ENCODE measurements at places on chromosomes 7 and 10.
A peak's percentile ranks its signal among the peaks of the same experiment; 100 is the strongest.

- no peak for DNase-seq
Measured at GRCh38 chr7:24496036-24496435, 77.2 kb upstream of the PALS2 start.

GRCh38 chr10:77899080-77899477 is 27.5 kb downstream of the DLG5 start:
- no peak for DNase-seq

DNA sequence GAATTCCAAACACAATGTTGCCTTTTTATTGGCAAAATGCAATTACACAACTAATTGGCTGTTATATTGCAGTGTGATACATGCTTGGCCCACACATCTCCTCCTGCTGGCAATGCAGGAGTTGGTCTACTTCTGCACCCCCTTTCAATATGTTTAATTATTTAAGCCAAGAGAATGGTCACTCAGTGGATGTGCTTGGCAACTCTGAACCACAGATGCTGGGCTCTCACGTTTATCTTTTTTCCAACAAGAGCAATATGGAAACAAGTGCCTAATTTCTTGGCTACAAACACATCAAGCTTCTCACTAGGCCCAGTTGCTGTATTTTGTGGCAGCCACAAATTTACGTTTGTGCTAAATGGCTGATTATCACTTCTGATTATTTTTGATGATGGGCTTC is 1149.2 kb upstream of the CELF2 start:
- DNase-seq, result no peak

- DNase-seq, result no peak
Measured at GRCh38 chr10:33897291-33897752, 562.9 kb upstream of the NRP1 start.

DNA sequence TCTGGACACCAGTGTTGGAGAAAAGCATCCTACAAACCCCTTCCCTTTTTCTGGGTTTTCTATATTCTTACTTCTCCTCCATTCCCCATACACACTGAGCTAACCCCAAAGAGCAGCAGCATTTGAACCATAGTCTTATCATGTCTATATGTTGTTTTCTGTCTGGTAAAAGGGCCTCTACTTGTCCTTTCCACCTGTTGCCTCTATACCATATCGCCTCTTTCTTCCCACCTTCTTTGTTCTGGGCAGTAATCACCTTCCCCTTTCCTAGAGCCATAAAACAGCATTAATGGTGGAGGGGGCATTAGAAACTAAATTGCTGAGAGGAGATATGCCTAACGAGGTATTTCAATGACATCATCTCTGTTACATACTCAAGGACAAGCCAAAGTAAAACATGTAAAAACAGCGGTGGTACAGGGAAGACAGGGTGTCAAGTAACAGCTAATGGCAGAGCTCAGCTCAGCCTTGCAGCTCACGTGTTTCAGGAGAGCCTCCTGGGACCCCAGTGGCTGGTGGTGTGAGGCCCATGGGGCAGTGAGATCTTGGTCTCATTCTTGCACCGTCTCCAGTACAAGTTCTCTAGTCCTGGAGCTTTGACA is 20.6 kb downstream of the NPY start:
- no peak for DNase-seq

- no peak for DNase-seq
Measured at GRCh38 chr7:85175217-85175616, 11.6 kb downstream of the SEMA3D start.

DNA sequence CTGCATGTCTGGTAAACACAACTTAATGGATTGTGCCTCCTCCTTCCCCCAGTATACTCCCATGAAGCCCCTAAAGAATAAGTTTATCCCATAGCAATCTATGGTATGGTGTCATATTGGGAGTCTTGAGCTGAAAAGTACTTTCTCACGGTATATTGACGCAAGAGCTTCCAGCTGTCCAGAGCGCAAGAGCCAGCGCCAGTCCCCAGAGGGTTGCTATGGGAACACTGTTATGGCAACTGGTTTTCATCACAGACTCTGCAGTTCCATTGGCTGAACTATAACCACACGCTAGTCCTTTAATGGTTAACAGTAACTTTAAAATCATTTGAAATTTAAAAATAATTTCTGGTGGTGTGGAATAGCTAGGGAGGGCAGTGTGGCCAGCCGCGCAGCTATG is 46.9 kb downstream of the PRPF18 start:
- no peak for DNase-seq

GRCh38 chr7:45220846-45221618 is 63.4 kb downstream of the RAMP3 start:
- DNase-seq, result no peak

DNA sequence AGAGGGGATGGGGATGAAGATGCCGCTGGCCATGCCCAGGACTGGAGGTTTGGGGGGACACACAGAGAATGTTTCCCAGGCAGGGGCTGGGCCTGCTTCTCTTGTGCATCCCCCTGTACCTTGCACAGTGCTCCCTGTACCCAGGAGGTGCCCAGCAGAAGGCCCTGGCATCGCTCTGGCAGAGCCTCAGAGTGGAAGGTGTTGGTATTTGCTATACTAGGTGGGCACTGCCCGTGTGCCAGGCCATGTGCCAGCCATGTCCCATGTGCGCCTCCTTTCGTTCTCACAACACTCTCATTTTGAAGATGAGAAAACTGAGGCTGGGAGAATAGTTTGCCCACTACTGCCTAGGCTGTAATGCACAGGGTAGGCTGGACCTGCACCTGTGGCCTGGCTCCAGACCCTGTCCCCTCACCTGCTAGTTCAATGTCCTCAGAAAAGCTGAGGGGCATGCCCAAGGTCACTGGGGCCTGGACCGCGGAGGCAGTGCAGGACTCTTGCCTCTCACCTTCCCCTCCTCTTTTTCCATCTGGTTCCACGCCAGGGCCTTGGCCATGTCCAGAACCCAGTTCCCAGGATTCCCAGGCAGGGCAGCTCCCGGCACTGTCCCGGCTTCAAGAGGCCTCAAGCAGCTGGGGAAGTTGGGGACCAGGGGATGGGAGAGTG is 64.7 kb downstream of the GOLGA7B start:
- no peak for DNase-seq

DNA sequence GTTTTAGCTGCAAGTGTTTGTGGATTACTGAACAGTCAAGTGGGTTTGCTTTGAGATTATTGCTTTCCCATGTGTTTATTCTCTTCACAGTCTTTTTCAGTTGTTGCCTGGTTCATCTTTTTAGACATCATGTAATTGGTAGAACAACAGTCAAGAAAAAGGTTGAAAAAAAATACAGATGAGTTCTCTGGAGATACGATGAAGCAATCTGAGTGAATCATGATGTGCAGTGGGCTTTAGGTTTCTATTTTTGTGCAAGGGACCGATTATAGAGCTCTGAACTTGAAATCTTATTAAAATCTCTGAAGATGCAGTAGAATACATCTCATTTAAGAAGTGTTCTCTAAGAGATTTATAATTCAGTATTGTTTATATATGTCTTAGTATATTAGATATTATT is 145.7 kb downstream of the SDK1 start:
- no peak for DNase-seq

GRCh38 chr10:92747600-92747999 is 57.8 kb downstream of the HHEX start:
- peak; percentile 64 for DNase-seq

DNA sequence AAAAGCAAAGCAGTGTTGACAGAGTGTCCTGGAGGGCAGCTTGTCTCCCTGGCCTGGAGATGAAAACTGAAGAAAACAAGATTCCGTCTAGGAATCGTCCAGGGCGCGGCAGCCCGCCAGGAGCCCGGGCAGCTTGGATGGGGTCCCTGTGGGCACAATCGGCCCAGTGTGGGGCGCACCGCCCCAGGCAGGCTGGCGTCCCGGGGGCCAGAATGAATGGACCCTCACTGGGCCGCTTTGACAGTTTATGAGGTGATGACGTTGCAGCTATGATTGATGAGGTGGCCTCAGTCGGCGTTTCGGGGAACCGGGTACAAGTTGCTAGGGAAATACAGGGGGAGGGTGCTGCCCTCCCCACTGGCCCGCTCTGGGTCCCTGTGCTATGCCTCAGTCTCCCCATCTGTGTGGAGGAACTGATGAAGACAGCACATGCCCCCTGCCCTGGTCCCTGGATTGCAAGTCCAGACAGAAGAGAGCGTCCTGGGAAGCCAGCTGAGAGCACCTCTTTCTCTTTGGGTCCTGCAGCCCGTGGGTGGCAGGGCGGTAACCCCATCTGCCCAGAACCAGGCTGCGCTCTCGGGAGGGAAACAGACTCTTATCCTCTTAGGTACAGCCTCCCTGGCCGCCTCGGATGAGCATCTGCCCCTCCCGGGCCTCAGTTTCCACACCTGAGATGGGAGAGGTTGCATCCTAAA is 131.3 kb downstream of the LHPP start:
- no peak for DNase-seq

DNA sequence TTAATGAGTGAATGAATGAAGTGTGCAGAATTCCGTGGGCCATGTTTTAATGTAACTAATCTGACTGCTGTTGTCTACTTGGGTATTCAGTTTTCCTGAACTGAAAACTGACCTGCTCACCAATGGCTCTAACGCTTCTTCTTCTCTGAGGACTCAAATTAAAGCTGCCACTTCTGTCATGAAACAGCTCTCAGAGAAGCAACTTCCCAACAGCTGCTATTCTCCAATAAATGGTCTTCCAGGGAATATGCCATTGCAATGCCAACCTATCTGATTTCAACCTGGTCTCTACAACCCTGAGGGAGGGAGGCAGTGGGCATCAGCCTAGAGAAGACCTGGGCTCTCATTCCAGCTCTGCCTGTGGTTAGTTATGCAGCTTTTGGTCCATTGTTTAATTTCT is 69.4 kb downstream of the FRMD4A start:
- DNase-seq, result no peak

GRCh38 chr10:122478971-122479370 is 17.6 kb downstream of the HTRA1 start:
- no peak for DNase-seq

DNA sequence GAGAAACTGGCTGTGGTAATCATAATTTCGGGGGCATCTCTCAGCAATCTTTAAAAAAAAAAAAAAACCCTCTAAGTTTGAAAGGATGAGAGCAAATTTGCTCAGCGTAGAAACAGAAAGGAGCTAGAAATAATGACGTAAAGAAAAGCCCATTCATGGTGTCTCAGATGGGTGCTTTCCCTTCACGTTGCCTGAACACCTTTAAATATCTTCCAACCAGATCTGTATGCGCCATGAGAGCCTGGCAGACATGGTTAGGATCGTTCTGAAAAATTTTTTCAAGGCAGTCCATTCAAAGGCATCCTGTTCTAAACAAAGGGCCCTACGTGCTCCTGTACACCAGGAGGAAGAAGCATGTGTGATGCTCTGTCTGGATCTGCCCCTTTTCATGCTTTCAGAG is 141.2 kb upstream of the C1QL3 start:
- DNase-seq, result no peak

- DNase-seq, result peak; percentile 21
Measured at GRCh38 chr7:150942001-150942590, 36.0 kb downstream of the KCNH2 start.

DNA sequence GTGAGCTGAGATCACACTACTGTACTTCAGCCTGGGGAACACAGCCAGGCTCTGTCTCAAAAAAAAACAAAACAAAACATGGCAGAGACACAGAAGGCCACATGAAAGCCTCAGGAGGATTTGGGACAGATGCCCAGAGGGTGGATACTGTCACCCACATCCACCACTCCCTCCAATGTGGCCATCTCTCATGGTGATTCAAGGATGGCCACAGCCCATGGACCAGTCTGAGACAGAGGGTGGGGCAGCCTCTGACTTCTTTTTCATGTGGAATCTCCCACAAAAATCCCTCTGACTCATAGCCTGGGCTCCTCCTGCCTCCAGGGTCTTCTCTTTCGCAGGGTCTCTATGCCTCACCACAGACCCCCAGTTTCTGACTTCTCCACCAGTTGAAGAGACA is 59.0 kb upstream of the GTF2I start:
- DNase-seq, result no peak

DNA sequence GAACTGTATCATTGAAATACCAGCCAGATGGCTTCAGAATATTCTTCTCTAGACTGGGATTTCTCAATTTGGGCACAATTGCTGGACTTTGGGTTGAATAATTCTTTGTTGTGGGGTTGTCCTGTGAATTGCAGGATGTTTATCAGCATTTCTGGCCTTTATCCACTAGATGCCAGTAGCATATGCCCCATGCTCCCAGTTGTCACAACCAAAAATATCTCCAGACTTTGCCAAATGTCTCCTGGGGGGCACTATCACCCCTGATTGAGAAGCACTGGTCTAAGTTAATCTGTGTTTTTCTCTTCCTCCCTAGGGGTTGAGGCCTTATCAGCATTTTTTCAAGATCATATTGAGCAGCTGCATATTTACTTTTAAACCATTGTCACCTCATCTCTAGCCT is 204.9 kb upstream of the SP8 start:
- DNase-seq, result no peak

- DNase-seq, result peak; percentile 59
Measured at GRCh38 chr7:74401137-74401859, 52.4 kb upstream of the GTF2IRD1 start.

- DNase-seq, result no peak
Measured at GRCh38 chr7:97187067-97187466, 69.6 kb downstream of the SDHAF3 start.

- no peak for DNase-seq
Measured at GRCh38 chr10:11871466-11871865, 48.3 kb downstream of the PROSER2 start.

DNA sequence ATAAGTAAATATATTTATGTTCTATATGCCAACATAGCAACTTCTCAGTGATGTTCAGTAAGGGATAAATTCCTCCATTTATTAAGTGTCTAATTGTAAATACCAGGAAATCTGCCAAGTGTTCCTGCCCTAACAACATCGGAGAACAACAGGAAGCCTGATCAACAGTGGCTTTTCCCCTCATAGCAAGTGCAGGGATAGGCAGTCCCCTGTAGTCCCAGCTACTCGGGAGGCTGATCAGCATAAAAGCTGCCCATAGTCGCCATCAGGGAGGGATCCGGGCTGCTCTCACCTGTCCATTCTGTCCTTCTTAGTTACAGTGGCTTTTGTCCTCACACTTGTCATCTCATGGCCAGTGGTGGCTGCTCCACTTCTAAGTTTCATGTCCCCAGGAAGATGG is 141.3 kb downstream of the IDE start:
- no peak for DNase-seq

DNA sequence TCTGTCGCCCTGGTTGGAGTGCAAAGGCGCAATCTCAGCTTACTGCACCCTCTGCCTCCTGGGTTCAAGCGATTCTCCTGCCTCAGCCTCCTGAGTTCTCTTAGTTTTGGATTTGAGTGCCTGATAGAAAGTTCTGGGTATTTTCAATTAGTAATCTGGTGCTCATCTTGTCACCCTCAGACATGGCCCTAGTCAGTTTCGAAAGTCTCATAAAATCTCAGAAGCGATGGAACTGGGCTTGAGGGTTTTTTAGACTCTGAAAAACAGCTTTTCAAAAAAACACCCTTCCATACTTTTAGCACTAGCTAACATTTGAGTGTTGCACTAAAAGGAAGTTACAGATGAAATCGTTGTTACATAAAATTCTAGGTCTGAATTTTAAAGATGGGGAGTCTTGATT is 9.4 kb upstream of the PIP4K2A start:
- no peak for DNase-seq

- no peak for DNase-seq
Measured at GRCh38 chr10:117161386-117162033, 23.4 kb upstream of the VAX1 start.

- DNase-seq, result peak; percentile 1
Measured at GRCh38 chr10:126433351-126433750, 45.1 kb upstream of the ADAM12 start.

GRCh38 chr10:101888251-101888949 is 44.8 kb upstream of the KCNIP2 start:
- DNase-seq, result no peak

GRCh38 chr10:16812676-16813075 is 4.5 kb downstream of the RSU1 start:
- no peak for DNase-seq

- DNase-seq, result no peak
Measured at GRCh38 chr10:131273476-131273875, 38.0 kb downstream of the TCERG1L start.

- DNase-seq, result no peak
Measured at GRCh38 chr7:75611557-75612178, 119.5 kb downstream of the SPDYE5 start.

Data from CD8-positive, alpha-beta memory T cell (primary cell).